Activated CD8-positive, alpha-beta memory T cell treated with anti-CD3 and anti-CD28 coated beads, Interleukin-2, amount 10 ng/mL, durations not matched to agents 7 days and 5 days (primary cell): ENCODE measurements at places on chromosomes 4 and X.

- no peak for DNase-seq
These were observed 283.9 kb downstream of the ANKRD50 start for GRCh38 chr4:124428648-124429047.

GRCh38 chrX:6021316-6022091 is 207.2 kb downstream of the NLGN4X start:
- no peak for DNase-seq

GRCh38 chr4:107993969-107994368 is 4.3 kb downstream of the HADH start:
- no peak for DNase-seq

DNA sequence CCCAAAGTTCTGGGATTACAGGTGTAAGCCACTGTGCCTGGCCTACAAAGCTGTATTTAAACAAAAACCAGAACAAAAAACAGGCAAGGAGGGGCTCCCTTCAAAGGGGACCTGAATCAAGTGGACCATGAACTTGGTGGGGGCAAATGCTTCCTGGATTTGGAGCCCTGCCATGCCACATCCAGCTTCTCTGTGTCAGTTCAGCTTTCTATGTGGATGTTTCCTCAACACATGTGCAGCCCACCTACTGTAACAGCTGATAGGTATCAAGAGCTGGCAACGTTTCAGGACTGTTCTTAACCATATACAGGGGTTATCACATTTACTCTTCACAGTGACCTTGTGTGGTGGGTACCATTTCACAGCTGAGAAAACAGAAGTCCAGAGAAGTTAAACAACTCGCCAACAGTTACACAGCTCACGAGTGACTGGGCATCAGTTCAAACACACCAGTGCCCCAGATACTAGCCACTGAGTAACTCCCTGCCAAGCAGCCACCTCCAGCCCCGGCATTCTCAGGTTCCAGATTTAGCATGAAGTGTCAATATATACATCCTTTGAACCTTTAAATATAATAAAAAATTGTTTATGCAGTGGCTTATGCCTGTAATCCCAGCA is 7.5 kb downstream of the GPR143 start:
- DNase-seq = no peak

DNA sequence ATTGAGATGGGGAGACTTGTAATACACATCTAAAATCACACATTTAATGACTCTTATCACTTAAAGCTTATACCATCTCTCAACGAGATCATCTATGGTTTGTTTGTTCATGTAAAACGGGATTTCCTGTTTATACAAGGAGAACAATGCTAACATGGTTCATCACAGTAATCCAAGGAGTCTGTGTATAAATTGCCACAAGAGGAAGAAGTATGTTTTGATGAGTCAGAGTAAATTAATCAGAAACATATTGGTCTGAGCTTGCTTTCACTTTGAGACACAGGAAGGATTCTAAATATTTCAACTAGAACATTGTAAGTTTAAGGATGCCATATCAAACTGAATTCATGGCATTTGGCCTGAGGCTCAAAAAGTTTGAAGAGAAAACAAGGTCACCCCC is 594.1 kb downstream of the GLUD2 start:
- DNase-seq = no peak

DNA sequence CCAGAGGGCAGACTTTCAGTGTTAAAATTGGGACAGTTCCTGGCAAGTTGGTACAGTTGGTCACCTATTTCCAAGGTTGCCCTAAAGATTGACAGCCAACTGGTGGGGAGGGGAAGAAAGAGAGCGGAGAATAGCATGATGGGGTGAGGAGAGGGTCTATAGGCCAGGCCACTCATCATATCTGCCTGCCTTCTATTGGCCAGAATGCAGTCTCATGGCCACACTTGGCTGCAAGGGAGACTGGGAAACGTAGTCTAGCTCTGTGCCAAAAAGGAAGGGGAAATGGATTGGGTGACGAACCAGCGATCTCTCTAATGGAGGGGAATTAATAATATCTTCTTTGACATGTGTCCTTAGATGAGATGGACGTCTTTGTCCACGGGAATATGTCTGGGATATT is 197.4 kb upstream of the ATP6AP2 start:
- DNase-seq = no peak
